Smooth muscle cell of the brain vasculature (primary cell): ENCODE measurements at places on chromosomes 5 and 9.

GRCh38 chr5:1375871-1376810, 31.2 kb upstream of the CLPTM1L start:
- no peak for DNase-seq

GRCh38 chr5:103497781-103498180, 64.8 kb downstream of the NUDT12 start:
- no peak for DNase-seq

- no peak for DNase-seq
Observed at GRCh38 chr5:179316111-179316551, 29.1 kb downstream of the ADAMTS2 start.

- no peak for DNase-seq
Observed at GRCh38 chr5:90803381-90803780, 244.8 kb downstream of the ADGRV1 start.

GRCh38 chr9:133489253-133490190, 10.6 kb upstream of the SLC2A6 start:
- DNase-seq, result no peak

GRCh38 chr9:136992819-136993369, 672 bp downstream of the PAXX start:
- DNase-seq, result no peak

DNA sequence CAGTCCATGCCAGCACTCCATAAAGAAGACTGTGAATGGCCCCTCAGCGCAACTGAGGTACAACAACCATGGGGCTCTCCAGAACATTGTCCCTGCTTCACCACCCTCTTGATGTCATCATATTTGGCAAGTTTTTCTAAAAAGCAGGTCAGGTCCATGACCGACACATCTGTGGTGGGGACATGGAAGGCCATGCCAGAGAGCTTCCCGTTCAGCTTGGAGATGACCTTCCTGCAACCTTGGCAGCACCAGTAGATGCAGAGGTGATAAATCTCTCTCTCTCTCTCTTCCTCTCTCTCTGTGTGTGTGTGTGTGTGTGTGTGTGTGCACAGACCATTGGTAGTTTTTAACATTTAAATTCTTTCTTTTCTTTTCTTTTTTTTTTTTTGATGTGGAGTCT, 35.4 kb upstream of the AGXT2 start:
- DNase-seq, result no peak

DNA sequence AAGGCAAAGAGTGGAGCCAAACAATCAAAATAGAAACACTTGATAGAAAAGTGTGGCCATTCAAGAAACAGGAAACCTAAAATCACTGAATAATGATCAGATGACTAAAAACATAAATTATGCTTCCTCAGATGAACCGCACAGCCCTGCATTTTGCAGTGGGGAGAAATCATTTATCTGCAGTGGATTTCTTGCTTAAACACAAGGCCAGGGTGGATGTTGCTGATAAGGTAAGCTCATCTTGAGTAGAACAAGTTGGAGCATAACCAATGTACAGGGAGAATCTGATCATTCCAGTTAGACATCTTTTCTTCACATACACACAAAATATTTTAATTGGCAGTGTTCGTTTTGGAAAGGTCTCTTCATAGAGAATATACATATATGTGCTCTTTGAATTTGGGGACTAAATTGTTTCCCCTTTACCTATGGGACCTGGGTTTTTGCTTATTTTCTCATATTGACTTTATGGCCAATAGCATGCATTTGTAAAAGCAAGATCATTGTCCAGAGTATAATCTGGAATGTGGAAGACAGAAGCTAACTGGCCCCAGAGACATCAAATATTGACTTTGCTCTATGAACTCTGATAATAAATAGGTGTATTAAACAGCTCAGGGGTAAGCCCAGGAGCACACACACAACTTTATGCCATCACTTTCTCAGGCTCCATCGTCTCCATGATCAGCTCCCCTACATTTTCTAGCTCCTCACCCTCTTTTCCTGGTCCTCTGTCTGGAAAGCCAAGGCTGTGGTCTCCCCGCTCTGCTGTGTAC, 9.1 kb downstream of the ANKDD1B start:
- DNase-seq, result no peak

- no peak for DNase-seq
Observed at GRCh38 chr5:73442996-73443627, 5.5 kb downstream of the FOXD1 start.

DNA sequence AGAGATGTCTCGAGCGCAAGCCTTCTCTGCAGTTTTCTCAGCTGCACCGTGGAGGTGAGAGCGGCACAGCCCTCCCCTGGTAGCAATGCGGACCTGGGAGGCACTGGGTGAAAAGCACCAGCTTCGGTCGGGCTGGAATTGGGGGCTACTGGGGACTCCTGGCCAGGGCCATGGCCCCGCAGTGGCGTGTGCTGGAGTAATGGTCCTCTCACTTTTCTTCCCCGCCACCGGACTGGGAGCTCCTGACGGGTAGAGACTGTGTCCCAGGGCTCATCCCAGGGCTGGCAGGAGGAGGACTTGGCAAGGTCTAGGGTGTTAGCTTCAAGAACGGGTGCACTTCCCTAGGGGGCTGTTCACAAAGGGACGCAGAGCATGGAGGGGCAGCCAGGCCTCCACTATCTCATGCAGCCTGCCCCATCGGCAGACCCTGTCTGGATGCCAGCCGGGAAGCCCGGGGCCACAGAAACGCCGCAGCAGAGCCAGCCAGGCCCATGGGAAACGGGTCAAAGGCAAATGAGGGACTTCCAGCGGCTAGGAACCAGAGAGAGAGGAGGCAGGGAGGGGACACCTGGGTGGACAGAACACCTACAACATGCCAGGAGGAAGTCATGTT, 92.6 kb upstream of the MVB12B start:
- DNase-seq, result no peak

DNA sequence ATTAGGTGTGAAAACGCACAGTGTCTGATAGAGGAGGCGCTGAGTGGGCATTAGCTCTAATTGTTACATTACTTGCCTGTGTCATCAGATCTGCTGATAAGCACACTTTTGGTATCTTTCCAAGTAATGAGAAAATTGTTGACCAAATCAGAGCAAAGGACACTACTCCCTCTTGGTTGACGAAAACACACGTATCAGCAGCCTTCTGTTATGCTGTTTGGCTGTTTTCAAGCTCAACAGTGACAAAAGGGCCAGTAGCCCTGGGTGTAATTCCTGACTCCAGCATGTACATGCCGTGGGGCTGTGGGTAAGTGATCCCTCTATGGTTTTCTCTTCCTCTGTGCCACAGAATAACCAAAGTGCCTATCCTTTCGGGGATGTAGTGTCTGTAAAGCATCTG, 151.4 kb downstream of the AUH start:
- no peak for DNase-seq

DNA sequence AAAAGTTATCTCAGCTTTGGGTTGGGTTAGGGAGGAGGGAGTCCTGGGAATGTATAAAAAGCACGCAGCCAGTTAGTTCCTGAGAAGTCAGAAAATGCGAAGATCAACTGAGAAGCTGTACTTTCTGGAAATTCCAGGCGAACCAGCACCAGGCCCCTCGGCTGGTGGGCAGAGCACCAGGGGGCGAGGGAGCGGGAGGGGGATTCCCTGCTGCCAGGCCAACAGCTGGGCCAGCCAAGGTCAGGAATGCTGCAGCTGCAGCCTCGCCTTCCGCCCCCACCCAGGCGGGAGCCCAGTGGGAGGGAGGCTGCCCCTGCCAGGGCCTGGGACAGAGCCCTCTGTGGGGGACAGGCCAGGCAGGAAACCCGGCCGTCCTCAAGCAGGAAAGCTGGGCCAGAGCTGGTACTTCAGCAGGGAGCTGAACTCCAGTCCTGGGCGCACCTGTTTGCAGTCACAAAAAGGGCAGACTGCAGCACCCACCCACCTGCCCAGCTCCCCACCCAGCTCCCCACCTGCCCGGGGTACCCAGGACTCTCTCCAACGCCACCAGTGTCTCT, 35.5 kb downstream of the VAV2 start:
- DNase-seq, result peak; percentile 43

DNA sequence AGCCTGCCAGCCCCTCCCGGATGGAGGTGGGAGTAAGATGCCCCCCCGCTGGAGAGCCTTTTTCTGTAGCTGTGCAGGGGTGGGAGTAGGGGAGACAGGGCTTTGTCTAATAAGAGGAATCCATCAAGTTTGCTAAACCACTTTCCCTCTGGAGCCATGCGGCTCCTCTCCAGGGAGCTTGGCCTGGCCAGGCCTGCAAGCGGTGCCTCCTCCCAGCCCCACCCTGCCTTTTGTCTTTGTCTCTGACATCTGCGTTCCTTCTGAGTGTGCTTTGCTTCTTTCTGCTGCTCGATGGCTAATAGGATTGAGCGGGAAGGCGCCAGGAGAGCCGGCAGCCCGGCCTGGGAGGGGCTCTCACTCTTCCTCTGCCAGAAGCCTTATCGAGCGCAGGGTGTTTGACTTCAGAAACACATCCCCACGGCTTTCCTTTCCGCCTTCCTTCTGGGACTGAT, 26.7 kb upstream of the FCN1 start:
- no peak for DNase-seq

DNA sequence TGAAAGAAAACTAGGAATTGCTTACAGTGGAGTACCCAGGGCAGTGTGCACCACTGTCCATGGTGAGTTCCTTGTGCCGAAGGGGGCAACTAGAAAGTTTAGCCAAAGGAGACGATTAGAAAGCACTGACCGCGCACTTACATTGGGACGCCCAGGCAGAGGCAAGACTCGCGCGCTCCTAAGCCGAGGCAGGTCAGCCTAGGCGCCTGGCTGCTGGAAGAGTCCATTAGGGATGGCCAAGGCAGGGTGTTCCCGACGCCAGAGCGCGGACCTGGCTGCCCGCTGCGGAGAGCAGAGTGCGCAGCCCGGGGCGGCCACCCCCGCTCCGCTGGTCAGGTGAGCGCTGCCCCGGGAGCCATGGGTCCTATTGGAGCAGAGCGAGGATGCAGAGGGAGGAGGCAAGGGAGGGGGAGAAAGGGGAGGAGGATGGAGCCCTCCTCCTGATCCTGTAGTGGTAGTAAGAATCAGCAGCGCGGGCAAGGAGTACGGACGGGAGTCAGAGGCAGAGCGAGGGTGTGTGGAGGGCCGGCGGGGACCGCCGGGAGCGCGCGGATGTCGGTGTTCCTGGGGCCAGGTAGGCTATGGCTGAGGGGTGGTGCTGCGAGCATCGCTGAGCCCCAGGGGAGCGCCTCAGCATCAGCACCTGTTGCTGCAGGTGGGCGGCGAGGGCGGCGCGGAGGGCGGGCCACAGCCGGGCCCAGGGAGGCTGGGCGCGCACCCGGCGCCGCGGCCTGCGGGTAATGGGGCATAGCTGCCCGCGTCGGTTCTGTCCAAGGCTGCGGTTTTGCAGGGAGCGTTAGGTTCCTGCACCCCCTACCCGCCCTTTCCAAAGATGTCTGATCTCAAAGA, at the start of gene ADGRV1:
Gene ADGRV1, plus strand, starts transcription at position 454 of the 849 bp plus-strand sequence. Its CDS starts 99 bp downstream, at position 553.
- no peak for DNase-seq

DNA sequence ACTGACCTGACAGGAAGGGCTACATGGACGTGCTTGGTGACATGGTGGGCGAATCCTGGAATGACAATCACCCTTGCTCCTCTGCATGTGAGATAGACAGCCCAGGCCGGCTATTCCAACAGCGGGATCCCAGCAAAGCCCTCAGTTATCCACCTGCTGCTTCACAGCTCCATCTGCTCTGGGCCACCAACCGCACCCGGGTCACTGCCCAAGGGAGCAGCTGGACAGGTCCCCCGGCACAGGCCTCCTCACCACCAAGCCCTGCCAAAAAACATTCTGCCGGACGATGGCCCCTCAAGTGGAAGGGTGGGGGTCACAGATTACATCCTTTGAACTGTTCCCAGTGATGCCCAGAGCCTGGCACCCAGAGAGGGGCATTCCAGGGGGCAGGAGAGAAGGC, 39.6 kb downstream of the STK10 start:
- DNase-seq, result no peak

- DNase-seq, result no peak
Observed at GRCh38 chr9:36036253-36036779, 397 bp upstream of the RECK start.

- DNase-seq, result no peak
Observed at GRCh38 chr9:33880211-33881089, 63.5 kb downstream of the UBE2R2 start.

- no peak for DNase-seq
Observed at GRCh38 chr9:91241909-91242308, 119.8 kb downstream of the AUH start.

GRCh38 chr5:141393267-141393666, 834 bp downstream of the PCDHGA8 start:
- DNase-seq, result no peak

- no peak for DNase-seq
Observed at GRCh38 chr5:140488914-140489313, 58.5 kb upstream of the EIF4EBP3 start.
